ENCODE measurements at places on chromosomes 6 and 20.

GRCh38 chr20:708956-709355, 33.4 kb upstream of the SCRT2 start:
- no peak for DNase-seq

DNA sequence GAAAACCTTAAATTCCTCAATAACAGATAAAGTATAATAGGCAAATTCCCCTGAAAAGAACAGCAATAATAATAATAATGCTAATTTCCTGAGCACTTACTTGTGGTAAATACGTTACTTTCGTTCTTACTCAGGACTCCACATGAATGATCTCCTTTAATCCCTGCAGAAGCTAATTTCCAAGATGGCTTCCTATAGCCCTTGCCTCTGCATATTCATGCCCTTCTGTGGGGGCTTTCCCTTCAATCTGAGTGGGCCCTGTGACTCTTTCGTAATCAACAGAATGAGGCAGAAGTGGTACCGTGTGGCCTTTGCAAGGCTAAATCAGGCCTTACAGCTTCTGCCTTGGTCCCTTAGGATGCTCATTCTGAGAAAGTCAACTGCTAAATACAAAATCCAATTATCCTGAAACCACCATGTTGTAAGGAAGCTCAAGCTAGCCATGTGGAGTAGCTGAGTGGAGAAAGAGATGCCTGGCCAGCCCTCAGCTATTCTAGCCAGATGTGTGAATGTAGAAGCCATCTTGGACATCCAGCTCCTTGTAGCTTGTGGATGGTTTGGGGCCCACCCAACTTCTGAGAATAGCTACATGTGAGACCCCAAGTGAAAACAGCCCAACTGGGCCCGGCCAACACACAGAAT, 50.5 kb downstream of the MCUR1 start:
- no peak for DNase-seq

DNA sequence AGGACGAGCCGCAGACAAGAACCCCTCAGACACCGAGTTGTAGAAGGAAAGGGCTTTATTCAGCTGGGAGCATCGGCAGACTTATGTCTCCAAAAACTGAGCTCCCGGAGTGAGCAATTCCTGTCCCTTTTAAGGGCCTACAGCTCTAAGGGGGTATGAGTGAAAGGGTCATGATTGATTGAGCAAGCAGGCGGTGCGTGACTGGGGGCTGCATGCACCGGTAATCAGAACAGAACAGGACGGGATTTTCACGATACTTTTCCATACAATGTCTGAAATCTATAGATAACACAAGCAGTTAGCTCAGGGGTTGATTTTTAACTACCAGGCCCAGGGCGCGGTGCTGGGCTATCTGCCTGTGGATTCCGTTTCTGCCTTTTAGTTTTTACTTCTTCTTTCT, 226.4 kb upstream of the PLCB4 start:
- no peak for DNase-seq

- DNase-seq = no peak
Observed at GRCh38 chr20:10468340-10468845, 33.3 kb downstream of the SLX4IP start.

GRCh38 chr6:128179876-128180438, 279.1 kb upstream of the THEMIS start:
- DNase-seq = no peak

GRCh38 chr6:14384175-14384949, 266.8 kb downstream of the CD83 start:
- DNase-seq = no peak

DNA sequence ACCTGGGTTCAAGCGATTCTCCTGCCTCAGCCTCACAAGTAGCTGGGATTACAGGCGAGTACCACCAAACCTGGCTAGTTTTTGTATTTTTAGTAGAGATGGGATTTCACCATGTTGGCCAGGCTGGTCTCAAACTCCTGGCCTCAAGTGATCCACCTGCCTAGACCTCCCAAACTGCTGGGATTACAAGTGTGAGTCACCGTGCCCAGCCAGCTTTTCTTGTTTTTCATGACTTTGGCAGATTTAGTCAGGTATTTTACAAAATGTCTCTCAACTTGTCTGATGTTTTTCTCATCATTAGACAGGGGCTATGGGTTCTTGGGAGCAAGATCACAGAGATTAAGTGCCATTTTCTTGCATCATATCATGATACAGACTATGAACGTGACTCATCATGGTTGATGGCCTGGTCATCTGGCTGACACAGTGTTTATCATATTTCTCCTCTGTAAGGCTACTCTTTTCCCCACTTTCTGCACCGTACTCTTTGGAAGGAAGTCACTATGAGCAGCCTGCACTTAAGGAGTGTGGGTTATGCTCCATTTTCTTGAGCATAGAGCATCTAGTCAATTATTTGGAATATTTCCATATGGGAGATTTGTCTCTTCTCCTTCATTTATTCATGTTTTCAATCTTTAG, 67.8 kb downstream of the RNF182 start:
- no peak for DNase-seq

DNA sequence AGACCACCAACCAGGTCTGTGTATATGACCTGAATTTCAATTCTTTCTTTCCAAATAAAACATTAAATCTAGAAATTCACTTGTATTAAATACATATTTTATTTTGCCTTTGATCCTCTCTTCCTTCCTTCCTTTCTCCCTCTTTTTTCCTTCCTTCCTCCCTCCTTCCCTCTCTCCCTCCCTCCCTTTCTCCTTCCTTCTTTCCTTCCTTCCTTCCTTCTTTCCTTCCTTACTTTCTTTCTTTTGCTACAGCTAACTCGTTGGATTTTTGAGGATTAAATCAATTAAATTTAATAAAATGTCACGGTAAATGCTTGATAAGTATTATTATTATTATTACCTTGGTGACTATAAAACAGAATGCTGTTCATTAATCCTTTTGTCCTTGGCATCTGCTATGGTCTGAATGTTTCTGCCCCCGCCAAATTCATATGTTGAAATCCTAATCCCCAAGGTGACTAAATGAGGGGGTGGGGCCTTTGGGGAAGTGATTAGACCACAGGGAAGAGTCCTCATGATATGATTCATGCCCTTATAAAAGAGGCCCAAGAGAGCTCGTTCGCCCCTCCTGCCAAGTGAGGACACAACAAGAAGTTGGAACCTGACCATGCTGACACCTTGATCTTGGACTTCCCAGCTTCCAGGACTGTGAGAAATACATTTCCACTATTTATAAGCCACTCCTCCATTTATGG, 67.6 kb upstream of the BTBD3 start:
- no peak for DNase-seq

GRCh38 chr20:60648556-60648955, 603.5 kb upstream of the CDH4 start:
- no peak for DNase-seq

DNA sequence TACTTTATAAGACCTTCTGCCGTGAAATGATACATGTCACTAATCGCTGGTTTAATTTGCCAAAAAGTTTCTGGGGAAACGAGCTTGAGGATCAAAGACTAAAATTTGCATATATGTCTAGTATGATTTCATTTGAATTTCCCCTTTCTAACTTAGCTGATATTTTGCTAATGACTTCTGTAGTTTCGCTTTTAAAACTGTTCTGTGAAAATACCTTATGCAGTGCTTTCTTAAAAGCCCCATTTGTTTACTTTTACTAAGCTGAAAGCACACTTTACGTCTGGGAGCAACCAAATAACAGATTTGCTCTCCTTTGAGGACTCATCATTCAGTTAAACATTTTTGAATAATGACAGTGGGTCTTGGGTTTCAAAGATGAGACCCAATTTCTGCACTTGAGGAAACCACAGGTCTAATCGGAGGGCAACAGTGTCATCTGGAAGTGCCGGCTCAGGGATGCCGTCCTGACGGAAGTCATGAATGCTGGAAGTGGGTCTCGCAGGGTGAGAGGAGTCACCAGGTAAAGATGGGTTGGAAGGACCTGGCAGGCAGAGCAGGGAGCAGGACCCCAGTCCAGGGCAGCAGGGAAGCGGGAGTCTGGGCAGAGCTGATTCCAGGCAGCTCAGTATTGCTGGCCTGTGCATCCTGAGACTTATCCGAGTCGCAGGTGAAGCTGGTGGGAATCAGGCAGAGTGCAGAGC, 33.2 kb downstream of the PLEKHG1 start:
- no peak for DNase-seq

GRCh38 chr6:132247381-132248159, 153.7 kb downstream of the MOXD1 start:
- DNase-seq = no peak

DNA sequence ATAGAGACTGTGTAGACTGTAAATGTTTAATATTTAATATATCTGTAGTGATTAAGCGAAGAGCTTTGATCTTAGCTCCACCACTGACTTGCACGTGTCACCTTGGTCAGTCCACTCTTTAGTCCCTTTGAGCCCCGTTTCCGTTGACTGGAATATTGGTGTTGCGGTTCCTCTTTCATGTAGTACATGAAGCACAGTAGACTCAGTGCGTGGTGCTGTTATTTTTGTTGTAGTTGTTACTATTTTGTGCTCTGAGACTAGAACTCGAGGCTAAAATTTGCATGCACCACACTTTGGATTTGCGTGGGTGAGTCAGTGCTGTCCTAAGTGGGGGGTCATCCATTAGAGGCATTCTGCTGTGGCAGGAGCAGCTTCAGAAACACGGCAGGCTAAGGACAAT, 291.4 kb downstream of the QKI start:
- no peak for DNase-seq

GRCh38 chr6:72950114-72950860, 275.0 kb downstream of the KHDC1L start:
- no peak for DNase-seq

DNA sequence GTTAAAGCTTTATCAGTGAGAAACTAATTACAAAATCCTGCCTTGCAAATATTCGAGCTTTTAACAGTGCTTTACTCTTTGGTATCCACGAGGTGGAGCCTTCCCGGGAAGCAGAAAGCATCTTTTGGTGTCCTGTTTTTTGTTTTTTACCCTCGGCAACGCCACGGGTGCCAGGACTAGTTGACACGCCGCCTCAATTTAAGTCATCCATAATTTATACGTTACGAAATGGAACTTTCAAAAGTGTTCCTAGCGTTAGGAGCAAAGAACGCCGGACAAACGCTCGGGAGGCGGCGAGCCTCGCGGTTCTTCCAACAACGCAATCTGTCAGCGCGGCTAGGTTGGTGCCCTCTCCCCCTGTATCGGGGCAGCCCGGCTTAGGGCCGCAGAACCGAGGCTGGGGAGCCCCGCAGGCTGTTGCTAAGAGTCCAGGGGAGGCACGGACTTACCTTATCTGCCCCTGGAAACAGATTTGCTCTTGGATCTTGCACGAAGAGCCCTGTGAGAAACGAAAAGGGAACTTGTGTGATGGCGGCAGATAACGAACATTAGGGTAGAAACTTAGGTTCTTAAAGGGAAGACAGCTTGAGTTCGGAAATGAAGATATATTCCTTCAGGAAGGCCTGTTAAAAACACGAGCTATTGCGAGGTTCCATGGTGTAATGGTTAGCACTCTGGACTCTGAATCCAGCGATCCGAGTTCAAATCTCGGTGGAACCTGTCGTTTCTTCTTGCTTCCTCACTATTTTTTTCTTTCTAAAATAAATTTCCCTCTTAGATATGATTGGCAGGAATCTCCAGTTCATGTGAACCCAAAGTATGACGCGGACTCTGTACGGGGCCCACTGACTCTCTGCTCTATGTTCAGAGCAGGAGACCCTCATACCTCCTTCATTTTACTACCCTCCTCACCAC, 46.2 kb upstream of the ZNF184 start:
- DNase-seq = peak; percentile 73

GRCh38 chr6:83838727-83839126, 14.4 kb upstream of the RIPPLY2 start:
- no peak for DNase-seq

GRCh38 chr6:42269974-42270510, 52.4 kb upstream of the MRPS10 start:
- DNase-seq = no peak
